ENCODE measurements at places on chromosomes 5 and 9.

DNA sequence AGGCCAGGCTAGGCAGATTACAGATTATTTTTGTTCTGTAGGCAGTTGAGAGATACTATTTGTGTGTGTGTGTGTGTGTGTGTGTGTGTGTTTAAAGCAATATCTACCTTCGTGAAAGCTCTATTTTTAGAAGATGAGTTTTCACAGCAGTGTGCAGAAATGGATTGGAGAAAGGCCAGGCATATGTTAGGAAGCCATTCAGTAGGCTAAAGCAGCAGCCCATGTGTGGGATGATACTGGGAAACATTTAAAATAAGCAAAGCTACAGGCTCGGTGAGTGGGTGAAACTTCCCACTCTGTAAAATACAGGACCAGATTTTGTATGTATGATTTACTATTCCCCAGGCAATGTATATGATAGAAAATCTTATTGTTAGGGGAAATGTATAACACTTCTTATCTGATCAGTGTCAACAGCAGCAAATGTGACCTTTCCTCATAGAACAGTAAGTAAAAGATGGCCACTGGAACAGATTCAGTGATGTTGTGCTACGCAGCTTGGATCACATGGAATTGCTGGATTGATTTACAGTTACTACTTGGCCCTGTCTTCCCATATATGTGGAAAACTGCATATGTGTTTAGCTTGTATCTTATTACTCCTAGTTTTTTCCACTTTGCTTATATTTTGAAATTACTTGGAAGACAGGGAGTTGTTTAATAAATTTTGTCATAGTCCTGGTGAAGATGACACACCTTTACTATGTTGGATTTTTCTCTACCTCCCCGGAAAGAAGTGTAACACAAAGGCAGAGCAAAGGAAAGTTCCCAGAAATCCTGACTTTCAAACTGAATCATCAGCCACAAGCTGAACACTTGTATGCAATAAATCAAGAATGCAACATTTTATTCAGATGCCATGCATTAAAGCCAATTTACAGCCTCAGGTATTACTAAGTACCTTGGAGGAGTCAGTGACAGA lies 1077.7 kb upstream of the SEMA6A start:
- ATAC-seq, result no peak

DNA sequence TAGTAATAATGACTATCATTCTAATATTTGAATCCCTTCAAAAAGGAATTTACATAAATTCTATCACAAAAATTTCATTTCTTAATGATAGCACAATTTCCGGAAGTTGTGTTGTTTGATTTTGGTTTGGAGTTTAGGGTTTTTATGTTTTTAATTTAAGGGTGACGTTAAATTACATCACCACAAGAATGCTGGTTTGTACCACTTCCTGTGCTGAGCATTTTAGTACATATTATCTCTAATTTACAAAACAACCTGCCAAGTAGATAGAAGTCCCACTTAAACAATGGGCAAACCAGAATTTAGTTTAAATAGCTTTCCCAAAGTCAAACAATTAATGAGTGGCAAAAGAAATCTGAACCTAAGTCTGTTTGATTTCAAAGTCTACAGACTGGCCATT lies 63.4 kb downstream of the DENND1A start:
- ATAC-seq, result peak; percentile 10

DNA sequence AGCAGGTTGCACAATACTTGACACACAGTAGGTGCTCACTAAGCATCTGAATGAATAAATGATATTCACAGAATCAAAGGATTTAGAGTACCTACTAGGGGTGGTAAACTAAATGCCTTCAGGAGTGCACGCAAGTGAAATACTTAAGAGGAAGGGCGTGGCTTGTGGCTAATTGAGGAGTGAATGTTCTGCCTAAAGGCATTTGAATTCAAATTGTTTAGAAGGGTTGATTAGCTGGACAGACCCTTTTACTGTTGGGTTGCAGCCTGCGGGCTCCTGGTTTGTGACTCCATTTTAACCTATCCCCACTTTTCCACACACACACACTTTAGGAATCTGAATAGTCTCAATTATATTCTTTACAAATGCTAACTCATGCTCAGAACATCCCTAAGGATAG lies 63.1 kb downstream of the PPP2R2B start:
- no peak for ATAC-seq

DNA sequence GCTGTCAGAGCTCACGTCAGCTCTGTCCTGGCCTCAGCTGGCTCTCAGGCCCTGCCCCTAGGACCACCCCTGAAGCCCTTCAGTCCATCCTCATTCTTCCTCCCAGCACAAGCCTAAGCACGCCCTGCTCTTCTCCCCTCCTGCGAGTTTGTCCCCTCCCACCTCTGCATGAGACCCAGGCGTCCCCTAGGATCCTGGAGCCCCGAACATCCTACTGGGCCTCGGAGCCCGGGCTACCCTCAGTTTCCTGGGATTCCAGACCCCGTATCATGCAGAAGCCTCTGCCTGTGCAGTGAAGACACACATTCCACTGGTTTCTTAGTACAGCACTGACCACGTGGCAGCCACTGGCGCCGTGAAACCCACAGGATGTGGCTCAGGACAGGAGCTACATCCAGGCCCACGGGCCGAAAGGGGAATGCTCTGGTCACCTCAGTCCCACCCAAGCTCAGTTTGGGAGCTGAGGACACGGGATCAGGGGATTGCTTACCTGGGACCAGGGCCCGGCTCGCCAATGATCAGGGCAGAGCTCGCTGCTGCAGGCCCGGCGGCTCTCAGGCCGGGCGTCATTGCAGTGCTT lies 64.2 kb downstream of the ZNF354C start:
- no peak for ATAC-seq

GRCh38 chr9:137007108-137007815 lies 10.9 kb upstream of the CLIC3 start:
- ATAC-seq, result no peak

GRCh38 chr5:114185274-114185673 lies 176.6 kb upstream of the KCNN2 start:
- ATAC-seq, result no peak

DNA sequence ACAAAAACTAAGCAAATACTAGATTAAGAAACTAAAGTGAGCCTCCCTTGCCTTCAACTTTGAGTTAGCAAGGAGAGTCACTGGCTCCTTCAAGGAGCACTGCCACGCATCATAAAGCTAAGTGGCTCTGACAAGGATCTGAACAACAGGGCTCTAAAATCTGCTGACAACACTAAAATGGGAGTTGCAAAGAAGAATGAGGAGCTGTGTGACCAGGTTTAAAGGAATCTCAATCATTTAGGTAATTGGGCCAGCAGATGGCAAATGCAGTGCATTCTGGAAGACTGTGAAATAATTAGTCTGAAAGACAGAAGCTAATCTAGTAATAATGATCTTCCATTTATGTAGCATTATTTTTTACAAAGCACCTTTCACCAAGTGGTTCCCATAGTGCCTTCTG lies 297.0 kb upstream of the TAS2R1 start:
- no peak for ATAC-seq

DNA sequence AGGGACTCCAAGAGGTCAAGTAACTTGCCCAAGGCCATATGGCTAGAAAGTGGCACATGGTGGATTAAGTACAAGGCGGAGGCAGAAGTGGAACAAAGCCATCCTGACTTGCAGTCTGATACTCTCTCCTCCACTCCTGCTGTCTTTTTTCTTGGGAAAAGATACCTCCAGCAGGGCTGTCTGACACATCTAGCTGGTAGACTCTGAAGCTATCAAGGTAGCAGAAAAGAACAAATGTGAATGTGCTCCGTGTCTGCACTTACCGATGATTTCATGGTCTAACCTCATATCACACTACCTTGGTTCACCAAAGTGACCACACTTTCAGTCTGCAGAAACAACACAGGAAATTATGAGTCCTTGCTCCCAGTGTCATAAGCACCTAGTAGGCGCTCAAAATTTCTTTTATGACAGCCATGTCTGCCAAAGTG lies 284.8 kb downstream of the CRB2 start:
- peak; percentile 48 for ATAC-seq

- no peak for ATAC-seq
These were observed 255.5 kb downstream of the MAN2A1 start for GRCh38 chr5:109945097-109945678.

DNA sequence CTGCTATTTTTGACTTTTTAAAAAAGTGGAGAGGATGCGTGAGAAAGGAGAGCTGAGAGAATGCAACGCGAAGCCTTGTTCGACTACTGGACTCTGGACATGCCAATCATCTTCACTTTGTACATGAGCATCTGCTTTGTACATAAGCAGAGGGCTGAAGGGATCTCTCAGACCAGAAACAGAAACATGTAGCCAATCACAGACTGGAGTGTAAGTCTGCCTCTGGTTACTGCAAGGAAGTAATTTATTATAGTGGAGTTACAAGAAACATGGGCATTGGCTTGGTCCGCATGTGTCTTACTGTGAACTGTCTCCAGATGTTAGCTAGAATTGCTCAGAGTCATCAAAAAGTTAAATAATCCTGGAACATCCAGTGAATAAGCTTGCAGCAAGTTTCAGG lies 190.0 kb upstream of the GRAMD2B start:
- ATAC-seq, result no peak

DNA sequence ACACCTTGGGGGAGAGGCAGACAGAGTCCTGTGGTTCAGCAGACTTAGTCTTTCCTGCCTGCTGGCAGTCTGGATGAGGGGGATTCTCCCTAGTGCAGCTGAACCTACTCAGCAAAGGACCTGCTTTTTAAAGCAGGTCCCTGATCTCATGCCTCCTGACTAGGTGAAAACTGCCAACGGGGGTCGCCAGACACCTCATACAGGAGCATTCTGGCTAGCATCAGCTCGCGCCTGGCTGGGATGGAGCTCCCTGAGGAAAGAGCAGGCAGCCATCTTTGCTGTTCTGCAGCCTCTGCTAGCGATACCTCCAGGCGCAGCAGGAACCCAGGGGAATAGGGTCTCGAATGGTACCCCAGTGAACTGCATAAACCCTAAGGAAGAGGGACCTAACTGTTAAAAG lies 225.2 kb downstream of the CDH9 start:
- ATAC-seq, result no peak

- no peak for ATAC-seq
These were observed 25.0 kb downstream of the RGS3 start for GRCh38 chr9:113488490-113488889.

DNA sequence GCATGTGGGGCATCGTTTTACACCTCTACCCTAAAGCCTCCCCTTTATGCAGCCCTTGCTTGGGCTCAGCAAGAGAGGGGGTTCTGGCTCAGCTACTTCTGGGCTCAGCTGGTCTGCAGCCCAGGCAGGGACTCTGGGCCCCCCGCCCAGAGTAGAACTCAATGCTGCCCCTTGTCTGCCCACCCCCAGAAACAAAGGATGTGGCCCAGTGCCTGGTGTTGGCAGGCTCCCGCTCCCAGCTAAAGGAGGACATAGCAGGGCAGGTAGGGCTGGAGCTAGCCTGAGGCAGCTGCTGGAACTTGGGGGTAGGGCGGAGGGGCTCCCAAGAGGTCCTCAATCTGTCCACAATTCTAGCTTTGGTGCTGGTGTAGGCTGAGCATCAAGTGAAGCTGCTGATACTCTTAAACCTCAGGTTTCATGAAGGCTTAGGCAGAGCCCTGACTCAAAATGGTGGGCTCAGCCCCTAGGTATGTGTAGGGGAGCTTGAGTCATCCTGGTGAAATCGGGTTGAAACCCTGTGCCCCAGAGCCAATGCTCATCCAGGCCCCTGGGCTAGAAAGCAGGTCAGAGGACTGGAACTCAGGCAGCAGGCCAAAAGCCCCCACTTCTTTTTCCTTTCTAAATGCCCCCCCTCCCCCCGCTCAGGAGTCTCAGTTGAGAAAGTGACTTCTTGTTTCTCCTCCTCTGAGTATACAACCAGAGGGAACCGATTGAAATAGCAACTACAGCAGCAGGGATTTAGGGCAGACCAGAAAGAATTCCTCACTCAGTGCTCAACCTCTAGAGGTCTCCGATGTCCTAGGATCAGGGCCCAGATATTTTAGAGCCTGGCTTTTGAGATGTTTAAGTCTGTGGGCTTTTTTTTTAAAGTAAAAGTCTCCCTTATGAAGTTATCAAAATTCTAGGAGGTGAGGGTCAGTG lies 11.4 kb downstream of the PSD2 start:
- ATAC-seq, result no peak

GRCh38 chr9:16387382-16387781 lies 483.1 kb downstream of the BNC2 start:
- ATAC-seq, result no peak

- ATAC-seq, result no peak
These were observed 354.3 kb downstream of the RAB3C start for GRCh38 chr5:58937031-58937681.

- peak; percentile 74 for ATAC-seq
These were observed 330.7 kb downstream of the PDE4D start for GRCh38 chr5:59562756-59563389.

DNA sequence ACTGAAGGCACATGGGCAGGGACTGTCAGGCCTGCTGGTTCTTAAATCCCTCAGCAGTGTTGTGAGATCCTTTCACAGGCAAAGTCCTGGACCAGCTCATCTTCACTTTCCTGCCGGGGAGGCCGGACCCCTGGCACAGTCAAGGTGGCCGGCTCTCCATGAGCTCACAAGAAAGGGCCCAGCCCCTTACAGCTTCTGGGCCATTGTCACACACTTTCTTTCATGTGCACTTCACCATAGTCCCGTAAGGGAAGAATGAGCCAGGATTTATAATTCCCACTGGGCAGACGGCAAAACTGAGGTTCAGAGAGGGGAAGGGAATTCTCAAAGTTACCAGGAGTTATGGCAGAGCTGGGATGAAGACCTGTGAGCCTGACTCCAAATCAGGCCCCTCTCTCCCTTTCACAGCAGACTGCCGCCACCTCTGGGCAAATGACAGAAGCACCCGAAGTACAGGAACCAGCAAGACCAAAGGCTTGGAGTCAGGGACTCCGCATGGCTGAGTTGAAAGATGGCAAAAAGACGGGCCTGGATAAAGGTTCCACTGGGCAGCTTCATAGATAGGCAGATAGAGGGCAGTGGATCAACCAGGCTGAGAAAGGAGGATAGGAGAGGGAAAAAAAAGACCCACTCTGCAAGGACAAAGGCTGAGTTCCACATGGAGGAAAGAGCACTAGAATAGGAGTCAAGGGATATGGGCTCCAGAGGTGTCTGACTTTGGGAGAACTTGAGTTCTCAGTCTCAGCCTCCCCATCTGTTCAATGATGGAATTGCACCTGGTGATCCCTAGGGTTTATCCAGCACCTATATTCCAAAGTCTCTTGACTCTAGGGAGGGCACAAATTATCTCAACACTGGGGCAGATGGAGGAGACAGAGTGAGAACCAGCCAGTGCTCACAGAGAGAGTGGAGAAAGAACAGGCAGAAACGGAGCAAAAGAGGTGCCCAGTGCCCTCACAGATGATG lies 128.7 kb downstream of the PAX5 start:
- no peak for ATAC-seq

DNA sequence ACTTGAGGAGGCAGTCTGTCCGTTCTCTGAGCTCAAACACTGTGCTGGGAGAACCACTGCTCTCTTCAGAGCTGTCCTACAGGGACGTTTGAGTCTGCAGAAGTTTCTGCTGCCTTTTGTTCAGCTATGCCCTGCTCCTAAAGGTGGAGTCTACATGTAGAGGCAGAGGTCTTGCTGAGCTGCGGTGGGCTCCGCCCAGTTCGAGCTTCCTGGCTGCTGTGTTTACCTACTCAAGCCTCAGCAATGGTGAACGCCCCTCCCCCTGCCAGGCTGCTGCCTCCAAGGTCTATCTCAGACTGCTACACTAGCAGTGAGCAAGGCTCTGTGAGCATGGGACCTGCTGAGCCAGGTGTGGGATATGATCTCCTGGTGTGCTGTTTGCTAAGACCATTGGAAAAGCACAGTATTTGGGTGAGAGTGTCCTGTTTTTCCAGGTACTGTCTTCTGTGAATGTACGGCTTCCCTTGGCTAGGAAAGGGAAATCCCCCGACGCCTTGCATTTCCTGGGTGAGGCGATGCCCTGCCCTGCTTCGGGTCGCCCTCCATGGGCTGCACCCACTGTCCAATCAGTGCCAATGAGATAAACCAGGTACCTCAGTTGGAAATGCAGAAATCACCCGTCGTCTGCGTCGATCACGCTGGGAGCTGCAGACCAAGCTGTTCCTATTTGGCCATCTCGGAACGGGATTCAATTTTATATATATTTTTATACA lies 58.5 kb downstream of the CNTRL start:
- no peak for ATAC-seq

Measured in activated CD4-positive, CD25-positive, alpha-beta regulatory T cell treated with anti-CD3 and anti-CD28 coated beads, Interleukin-2, amount 50 U/mL, for 24 hours (primary cell).